ENCODE measurements at places on chromosomes 7 and 10.

DNA sequence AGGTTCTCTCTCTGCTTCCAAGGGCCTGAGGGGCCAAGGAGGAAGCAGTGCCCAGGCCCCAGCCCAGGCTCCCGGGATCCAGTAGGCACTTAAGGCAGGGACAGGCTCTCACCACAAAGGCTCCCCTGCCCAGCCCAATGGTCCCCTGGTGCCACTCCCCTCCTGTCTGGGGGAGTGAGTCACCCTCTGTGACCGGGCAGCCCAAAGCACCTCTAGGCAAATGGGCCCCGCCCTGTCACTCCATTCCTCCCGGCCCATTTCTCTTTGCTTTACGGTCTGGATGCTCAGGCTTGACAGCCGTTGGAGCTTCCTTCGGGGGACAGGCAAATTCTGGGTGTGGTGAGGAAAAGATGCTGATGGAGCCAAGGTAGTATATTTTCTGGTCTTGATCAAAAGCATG lies at the start of gene CALHM3:
TSS of gene CALHM3 (minus strand) at position 106 of the 400 bp plus-strand sequence. CDS start 208 bp downstream, outside the sequence.
- DNase-seq, result no peak

GRCh38 chr10:71973777-71974488 lies 9.7 kb downstream of the CHST3 start:
- no peak for DNase-seq

- no peak for DNase-seq
These were observed 56.3 kb downstream of the SLC13A1 start for GRCh38 chr7:123143252-123144006.

GRCh38 chr7:66698652-66699205 lies 41.8 kb upstream of the RABGEF1 start:
- no peak for DNase-seq

- peak; percentile 34 for DNase-seq
These were observed 83.8 kb downstream of the PDGFA start for GRCh38 chr7:435630-436366.

- no peak for DNase-seq
These were observed 776.1 kb downstream of the MAGI2 start for GRCh38 chr7:78677391-78677790.

GRCh38 chr10:34979938-34980337 lies 110.2 kb downstream of the CUL2 start:
- no peak for DNase-seq

DNA sequence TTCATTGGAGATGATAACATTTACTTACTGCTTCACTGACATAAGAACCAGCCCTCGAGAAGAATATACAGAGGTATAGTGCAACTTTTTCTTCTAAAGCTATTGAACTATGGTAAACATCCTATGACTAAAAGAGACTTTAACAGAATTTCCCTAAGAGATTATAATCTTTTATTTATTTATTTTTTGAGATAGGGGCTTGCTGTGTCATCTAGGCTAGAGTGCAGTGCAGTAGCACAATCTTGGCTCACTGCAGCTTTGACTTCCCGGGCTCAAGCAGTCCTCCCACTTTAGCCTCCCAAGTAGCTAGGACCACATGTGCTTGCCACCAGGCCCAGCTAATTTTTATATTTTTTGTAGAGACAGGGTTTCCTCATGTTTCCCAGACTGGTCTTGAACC lies 258.5 kb upstream of the FERD3L start:
- no peak for DNase-seq

DNA sequence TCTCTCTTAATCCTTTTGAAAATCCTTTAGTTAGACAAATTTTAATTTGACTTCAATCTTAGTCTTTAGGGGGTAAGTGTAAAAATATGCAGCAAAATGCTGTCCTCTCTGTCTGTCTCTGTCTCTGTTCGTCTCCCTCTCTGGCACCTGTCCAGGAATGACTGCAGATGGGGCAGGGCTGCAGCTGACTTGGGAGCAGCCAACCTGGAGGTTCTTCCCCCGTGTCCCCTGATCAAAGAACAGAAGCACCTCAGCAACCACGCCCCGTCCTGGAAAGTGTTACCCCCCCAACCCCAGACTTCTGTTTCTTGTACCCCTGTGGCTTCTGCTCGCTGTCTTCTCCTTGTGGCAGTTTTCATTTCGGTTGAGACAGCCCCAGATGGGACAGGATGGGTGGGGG lies 141.6 kb upstream of the NPS start:
- DNase-seq, result no peak

DNA sequence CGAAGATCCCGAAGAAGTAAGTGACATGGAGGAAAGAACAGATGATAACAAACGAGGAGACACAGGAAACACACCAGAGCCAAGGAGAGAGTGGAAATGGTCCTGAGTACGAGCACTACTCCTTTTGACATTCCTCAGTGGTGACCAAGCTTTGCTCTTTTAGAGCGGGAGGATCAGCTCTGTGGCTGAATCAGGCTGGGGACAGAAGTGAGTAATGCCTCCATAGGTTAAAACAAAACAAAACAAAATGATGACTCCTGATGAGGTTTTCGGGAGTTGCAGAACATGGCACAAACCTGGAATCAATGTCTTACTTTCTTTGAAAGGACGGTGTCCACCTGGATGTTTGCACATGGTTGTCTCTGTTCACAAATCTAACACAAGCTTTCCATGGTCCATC lies 30.3 kb upstream of the TCF7L2 start:
- no peak for DNase-seq

DNA sequence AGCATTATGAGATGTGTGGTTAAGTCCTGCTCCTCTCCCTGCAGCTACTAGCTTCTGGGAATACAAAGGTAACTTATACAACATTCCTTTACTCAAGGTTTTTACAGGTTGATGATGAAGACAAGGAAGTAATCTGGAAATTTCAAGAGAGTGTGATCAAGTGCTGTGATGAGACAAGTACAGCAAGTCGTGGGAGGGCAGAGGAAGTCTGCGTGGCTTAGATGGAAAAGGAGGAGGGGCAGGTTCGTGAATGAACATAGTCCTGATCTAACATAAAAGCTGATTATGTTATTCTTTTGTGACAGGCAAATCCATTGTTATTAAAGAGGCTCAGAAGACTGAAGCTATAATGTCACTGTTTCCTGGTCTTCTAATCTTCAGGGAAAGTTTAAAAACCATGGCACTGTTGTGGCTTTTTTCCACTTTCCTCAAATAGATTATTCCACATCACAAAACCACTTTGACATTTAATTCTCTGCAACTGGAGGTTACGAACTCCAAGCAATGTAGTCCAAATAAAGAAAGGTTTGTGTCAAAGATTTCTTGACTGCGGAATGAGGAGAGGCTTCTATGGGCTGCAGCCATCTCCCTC lies 84.1 kb downstream of the CPXM2 start:
- no peak for DNase-seq
